ENCODE measurements at places on chromosomes 12 and 14. TPM values are rescaled to one million over a fixed set of nuclear protein-coding genes. Genes with fewer than 3 reads are reported as not detected.

The BMP4 gene
- polyA plus RNA-seq, result 2.5 TPM

The INHBC gene
- polyA plus RNA-seq, result not detected

The ZNF268 gene
- 11.2 TPM for polyA plus RNA-seq

The TMEM132C gene
- not detected for polyA plus RNA-seq

The STXBP6 gene
- 29.0 TPM for polyA plus RNA-seq

The C12orf50 gene
- not detected for polyA plus RNA-seq

The POTEG gene
- polyA plus RNA-seq, result not detected

The DEPDC4 gene
- 9.4 TPM for polyA plus RNA-seq

The DDX51 gene
- polyA plus RNA-seq, result 12.4 TPM

The HOXC10 gene
- not detected for polyA plus RNA-seq

The PPTC7 gene
- polyA plus RNA-seq, result 7.5 TPM

The LUM gene
- 0.27 TPM for polyA plus RNA-seq

Data from GM23338 (cell line).